ENCODE measurements at places on chromosomes 12 and 14. TPM values are rescaled to one million over a fixed set of nuclear protein-coding genes. Genes with fewer than 3 reads are reported as not detected.

DNA sequence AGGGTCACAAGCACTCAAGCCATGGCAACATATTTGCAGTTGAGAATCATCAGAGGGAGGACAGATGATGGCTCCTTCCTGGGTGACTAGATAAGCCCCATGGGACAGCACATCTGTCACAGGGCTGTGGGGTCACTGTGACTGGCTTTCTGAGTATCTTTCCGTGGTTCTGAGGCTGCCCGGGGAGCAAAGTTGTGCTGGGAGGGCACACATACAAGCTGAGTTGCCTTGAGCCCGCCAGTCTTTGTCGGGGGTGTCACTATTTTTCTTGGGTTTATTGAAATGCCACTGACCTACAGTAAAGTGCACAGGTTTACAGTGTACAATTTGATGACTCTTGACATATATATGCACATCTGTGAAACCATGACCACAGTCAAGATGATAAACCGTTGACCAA is 17.2 kb upstream of the KIF26A start:
- peak; percentile 55 for DNase-seq

DNA sequence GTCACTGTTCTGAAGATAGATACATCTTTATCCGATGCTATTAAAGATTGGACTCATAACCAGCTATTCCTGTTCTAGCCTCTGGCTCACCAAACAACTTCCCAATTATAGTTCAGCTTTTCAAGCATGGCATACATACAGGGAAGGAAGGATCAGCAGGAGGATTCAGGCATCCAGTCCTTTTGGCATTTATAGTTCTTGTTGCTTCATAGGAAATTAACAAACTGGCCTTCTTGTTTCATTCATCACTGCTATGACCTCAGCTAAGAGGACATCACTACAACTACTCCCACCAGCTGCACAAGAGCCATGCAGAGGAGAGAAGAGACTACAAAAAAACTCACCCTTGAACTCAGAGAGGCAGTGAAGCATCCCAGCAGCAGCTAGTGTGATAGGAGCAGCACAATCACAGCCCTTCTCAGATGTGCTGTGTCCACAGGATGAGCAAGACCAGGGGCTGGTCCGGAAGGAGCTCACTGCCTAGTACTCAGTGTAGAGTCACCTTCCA is 100.5 kb downstream of the SPTSSA start:
- no peak for DNase-seq

GRCh38 chr12:104546575-104546974 is 89.8 kb downstream of the CHST11 start:
- DNase-seq = no peak

DNA sequence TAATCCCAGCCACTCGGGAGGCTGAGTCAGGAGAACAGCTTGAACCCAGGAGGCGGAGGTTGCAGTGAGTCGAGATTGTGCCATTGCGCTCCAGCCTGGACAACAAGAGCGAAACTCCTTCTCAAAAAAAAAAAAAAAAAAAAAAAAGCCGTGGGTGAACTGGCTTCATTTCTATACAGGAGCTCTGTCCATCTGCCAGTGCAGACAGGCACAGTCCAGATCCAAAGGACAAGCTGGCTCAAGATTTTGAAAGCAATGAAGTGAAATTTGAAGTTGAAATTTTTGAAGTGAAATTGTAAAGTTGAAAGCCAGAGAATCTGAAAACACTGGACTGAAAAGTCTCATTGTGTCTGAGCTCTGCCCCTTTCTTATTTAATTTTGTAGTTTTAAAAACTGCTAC is 134.7 kb downstream of the CALM1 start:
- DNase-seq = no peak

GRCh38 chr12:93784339-93785086 is 107.3 kb downstream of the CRADD start:
- DNase-seq = no peak

GRCh38 chr12:91099836-91100235 is 11.5 kb downstream of the LUM start:
- DNase-seq = no peak

GRCh38 chr12:124856132-124856841 is 7.4 kb downstream of the SCARB1 start:
- no peak for DNase-seq

DNA sequence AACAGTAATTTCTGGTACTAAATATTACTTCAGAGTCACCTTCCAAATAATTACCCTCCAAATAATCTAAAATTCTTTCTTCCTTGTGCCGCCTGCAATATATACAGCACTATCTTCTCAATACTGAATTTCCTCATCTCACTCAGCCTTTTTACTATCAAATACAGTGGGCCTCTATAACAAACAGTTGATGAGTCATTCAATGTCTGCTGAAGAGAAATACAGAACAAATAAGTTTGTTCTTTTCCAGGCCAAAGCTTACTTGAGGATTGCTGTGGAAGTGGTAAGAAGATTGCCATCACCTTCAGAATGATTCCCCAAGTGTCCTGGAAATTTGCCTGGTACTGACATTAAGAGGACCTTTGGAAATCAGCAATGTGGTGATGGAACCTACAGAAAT is 218.2 kb upstream of the ARHGAP5 start:
- DNase-seq = no peak

GRCh38 chr14:75292886-75293285 is 14.3 kb downstream of the FOS start:
- DNase-seq = no peak

DNA sequence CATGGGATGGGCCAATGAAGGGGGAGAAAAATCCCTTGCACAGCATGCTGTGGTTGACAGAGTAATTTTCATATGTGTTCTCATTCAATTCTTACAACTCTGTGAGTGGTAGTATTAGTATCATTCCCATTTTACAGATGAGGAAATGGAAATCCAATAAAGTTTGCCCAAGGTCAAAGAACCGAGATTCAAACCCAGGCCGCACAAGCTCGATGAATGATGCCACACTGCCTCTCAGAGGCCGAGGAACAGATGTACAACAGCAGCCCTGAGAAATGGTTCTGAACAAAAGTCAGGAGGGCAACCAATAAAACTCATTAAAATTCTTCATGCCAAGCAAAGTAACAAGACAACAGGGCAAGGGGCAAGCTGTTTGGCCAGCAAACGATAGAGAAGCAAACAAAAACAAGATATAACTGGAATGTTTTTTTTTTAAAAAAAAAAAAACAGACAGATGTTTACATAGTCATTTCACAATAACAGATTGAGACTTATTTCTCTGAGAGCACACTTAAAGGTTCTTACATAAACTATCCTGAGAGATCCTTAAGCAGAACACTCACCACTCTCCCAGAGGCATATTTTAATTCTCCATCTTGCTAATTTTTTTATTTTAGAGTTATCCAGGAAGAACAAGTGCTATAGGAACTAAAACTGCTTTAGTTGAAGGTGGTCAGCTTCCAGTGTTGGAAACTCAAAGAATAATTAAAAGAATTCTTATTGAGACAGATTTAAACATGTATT is 85.8 kb downstream of the EXOC5 start:
- no peak for DNase-seq

DNA sequence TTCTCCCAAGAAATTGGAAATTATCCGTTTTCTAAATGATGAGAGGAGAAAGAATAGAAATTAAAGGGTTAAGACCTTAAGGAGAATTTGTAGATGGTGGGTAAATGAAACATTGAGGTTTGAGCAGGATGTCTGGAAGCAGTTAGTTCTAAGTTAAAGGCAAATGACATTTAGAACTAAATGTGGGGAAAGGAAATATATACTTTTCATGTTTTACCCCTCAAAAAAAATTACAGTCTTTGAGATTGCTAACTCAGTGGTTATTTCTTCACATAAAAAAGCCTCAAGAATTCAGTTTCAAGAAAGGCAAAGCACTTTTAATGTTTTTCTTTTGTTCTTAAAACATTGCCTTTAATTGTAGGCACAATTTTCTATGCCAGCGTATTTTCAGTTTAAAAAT is 114.0 kb downstream of the PLEKHA5 start:
- DNase-seq = no peak

DNA sequence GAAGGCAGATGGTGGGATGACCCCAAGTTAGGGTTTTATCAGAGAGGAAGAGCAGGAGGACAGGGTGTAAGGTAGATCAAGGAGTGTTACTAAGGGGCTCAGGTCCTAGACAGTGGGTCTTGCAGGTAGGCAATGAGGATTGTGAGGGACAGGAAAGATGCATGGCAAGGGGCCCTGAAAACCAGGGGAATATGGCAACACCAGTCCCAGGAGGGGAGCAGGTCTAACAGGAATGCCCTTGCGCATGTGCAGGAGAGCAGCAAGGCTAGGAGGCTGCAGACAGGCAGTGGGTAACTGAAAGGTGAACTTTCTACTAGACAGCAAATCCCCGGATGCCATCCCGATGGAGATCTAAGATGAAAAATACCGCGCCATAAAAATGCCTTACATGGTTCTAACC is 211.3 kb downstream of the ALG10 start:
- DNase-seq = no peak

DNA sequence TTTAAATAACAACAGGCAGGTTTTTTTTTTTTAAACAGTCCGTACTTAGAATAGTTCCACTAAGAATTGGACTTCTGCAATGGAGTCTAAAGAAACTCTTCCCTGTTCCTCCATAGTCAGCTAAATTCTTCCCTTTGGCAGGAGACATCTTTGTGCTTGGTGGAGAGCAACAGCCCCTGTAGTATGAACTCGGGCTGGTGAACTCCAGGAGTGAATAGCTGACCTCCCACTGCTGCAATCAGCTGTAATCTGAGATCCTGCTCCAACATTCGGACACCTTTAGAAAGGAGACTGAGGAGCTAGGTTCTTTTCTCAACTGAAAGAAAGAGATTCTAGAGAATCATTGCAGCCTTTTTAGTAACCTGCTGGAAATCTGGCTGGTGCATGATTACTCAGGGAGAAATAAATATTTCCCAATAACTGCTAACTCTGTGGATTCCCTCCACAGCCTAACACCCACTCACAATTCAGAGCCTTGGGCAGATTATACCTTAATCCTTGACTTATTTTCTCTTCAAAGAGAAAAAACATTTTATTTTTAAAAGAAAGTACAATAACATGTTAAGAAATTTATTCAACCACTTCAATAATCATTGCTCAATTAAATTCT is 25.6 kb upstream of the DBX2 start:
- DNase-seq = no peak

GRCh38 chr14:36570065-36570464 is 12.3 kb downstream of the NKX2-8 start:
- DNase-seq = no peak

DNA sequence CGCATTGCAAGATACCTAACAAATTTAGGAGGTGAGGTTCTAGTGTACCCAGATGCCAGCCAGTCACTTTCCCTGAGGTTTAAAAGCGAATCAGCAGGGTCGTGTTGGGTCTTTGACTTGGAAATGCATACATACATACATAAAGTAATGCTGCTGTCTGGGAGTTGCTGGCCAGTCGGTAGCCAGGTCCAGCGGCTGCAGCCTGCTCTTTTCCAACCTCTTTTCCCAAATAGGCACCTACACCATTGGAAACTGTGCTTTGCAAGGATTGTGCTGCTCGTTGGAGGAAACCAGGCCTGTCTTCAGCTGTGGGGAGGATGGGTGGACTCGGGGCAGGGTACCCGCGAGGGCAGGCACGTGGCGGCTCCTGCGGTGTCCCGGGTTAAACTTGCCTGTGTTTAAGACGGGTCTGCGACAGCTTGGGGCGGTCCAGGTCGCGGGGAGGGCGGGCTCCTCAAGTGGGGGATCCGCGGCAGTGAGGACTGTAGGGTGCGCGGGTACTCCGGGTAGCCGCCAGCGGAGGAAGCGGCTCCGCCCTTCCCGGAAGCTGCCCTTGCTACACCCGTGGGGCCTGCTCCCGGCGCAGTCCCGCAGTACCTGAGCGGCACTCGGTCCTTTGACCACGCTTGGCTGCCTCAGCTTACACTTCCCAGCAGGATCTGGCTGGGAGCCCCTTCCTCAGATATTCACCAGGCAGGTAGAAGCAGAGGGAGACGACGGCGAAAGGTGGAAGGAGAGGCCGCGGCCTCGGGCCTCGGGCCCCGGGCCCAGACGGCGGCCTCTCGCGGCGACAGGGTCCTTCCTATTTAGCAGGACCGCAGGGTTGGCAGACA is 2.7 kb downstream of the TTC6 start:
- no peak for DNase-seq

GRCh38 chr14:88163731-88164255 is 158.9 kb downstream of the GPR65 start:
- no peak for DNase-seq

Gene CCDC177
- not detected for total RNA-seq

Gene KITLG
- total RNA-seq = 11.1 TPM

Gene TRAF3
- total RNA-seq = 11.3 TPM

Gene CPM
- total RNA-seq = 7.5 TPM

Gene KRT77
- not detected for total RNA-seq
